AG08395 (cell line): ENCODE measurements at places on chromosomes 2 and 18.
A peak's percentile ranks its signal among the peaks of the same experiment; 100 is the strongest.

GRCh38 chr2:227006189-227006897, 157.7 kb downstream of the COL4A4 start:
- no peak for DNase-seq

DNA sequence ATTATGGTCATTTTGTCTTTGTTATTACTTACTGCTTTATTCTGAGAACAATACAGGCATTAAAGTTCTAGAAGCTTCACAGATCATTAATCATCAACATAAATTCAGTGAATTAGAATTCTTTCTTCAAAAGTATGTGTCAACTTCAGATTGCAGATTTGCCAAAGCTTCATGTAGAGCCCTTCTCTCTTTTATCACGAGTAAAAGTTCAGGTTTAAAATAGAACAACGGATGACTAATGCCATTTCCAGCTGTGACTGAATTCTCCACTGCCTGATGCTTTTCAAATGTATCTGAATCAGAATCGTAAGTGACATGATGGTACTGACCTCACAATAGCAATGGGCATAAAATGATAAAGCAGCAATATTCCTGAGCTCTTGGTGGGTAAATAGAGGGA, 116.0 kb downstream of the ABCA12 start:
- DNase-seq: peak; percentile 50

- DNase-seq: no peak
These were observed 86.5 kb downstream of the HAUS1 start for GRCh38 chr18:46190667-46191066.

- no peak for DNase-seq
These were observed 150.4 kb upstream of the NXPH2 start for GRCh38 chr2:138930571-138930970.

- no peak for DNase-seq
These were observed 181.9 kb downstream of the TNS1 start for GRCh38 chr2:217820904-217821303.
